NCI-H1436 (cell line): ENCODE measurements at places on chromosomes 3 and 15.

- DNase-seq, result no peak
Observed at GRCh38 chr3:126524429-126524988, 554 bp downstream of the CHST13 start.

DNA sequence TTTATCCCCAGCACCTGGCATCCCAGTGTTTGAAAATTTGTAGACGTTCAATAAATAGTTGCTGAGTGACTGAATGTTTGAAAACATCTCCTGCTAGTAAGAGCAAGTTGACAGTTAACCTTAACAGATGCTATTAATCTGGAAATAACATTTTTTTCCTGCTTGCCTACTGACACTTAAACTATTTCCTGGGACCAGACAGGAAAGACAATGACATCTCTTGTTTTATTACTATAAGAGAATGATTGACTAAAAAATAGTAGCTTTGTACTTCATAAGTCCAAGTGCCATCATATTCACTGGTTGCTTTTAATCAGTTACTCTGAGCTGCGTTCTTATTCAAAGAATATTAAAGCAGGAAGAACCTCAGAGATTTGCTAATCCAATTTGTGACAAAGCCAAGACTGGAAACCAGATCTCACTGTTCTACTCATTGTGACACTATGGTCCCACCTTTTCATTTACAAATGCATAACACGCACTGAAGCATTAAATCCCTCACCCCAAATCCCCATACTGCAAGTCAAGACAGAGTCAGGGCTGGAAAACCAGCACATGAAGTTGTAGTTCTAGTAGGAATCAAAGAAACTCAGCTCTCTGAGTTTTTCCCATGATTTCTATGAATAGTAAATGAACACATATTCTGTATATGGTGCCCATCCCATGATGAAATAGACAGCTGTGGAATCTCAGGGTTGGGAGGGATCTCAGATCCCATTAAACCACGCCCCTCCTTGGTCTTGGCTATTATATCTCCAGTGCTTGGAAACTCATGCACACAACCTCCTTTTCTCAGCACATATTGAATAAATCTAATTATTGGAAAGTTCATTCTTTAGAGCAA lies 212.7 kb upstream of the P2RY1 start:
- no peak for DNase-seq

DNA sequence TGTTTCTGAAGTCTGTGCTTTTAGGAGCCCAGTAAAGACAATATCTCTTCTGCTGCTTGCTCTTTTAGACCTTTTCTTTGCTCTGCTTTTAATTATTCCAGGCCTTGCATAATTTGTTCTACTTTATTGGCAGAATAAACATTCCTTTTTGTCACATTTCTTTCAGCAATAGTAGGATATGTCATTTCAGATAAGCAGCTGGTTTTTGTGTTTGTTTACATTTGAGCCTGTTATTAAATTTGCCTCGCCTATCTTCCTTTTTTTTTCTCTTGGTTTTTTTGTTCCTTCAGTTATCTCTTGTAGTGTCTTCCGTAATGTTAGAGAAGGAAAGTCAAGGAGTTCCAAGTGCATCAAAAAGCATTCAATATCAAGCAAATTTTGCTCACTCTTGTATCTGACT lies 16.4 kb downstream of the ZNF654 start:
- DNase-seq, result no peak

DNA sequence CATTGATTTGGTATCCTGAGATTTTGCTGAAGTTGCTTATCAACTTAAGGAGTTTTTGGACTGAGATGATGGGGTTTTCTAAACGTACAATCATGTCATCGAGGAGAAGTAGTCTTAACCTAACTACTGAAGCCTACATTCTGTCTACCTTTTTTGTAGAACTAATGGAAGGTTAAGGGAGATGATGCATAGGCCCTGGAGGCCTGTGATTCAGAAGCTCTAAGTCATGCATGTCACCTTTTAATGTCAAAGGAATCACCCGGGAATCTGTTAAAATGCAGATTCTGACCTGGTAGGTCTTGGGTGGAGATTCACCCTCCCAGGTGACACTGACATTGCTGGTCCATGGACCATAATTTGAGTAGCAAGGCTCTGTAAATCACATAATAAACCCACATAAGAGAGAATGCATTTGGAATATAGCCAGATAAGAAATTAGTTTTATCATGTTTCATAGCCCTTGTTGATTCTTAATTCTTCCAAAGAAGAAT lies 64.9 kb downstream of the GHSR start:
- DNase-seq, result no peak

GRCh38 chr15:54618120-54618519 lies 578.6 kb downstream of the RSL24D1 start:
- DNase-seq, result no peak

DNA sequence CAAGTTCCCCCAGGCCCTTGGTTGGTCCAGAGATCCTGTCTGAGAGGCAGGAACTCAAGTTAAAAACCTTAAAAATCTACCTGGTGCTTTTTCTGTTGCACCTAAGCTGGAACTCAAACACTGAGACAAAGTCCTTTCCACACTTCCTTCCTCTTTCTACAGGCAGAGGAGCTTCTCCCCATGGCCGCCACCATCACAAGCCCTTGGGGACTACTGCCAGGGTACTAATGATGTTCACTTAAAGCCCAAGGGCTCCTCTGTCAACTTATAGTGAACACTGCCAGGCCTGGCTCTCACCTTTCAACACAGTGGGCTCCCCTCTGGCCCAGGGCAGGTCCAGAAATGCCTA lies 26.0 kb downstream of the TM4SF18 start:
- no peak for DNase-seq

DNA sequence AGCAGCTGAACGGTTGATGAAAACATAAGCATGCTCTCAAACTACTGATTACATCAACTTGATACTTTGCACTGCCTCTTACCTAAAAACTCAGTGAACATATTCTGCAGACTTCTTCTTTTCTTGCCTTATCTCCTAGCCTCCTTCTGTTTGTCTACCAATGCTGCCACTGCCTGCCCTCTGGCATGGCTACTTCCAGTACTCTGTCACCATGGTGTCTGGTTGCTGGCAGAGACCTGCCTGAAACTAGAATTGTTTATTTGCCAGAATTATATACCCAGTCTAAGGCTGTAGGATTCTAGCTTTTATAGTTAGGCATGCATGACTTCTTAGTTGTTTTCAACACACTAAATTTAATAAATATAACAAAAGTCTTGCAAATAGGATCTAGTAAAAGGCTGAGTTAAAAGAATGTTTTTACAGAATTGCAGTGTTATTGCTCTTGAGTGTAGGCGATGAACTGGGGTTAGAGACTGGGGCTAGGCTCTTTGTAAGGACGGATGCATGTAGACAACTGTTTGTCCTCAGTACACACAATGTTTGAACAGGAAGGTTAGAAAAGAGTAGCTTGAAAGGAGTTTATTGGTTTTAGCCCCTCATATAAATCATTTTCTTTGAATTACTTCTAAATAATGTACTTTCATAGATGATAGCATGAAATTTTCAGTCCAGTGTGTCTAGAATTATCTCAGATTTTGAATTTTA lies 116.3 kb downstream of the KCNAB1 start:
- no peak for DNase-seq
